Activated CD4-positive, alpha-beta T cell treated with anti-CD3 and anti-CD28 coated beads for 48 hours (primary cell): ENCODE measurements at places on chromosomes 5 and 9.
A peak's percentile ranks its signal among the peaks of the same experiment; 100 is the strongest.

DNA sequence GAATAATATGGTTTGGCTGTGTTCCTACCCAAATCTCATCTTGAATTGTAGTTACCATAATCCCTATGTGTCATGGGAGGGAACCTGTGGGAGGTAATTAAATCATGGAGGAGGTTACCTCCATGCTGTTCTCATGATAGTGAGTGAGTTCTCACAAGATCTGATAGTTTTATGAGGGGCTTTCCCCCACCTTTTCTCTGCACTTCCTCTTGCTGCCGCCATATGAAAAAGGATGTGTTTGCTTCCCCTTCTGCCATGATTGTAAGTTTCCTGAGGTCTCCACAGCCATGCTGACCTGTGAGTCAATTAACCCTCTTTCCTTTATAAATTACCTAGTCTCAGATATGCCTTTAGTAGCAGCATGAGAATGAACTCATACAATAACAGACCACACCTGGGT is 63.7 kb upstream of the PRR16 start:
- no peak for DNase-seq

- DNase-seq, result no peak
Measured at GRCh38 chr5:115573133-115573532, 28.6 kb upstream of the FEM1C start.

GRCh38 chr9:107397076-107398044 is 92.2 kb downstream of the KLF4 start:
- DNase-seq, result no peak

- no peak for DNase-seq
Measured at GRCh38 chr5:13331585-13331984, 612.9 kb downstream of the DNAH5 start.

GRCh38 chr5:77743181-77743580 is 33.0 kb downstream of the TBCA start:
- DNase-seq, result no peak

- DNase-seq, result no peak
Measured at GRCh38 chr5:160930406-160930805, 78.4 kb upstream of the ATP10B start.

GRCh38 chr9:17622141-17622540 is 43.3 kb downstream of the SH3GL2 start:
- no peak for DNase-seq

GRCh38 chr9:5957166-5957565 is 58.3 kb downstream of the RANBP6 start:
- DNase-seq, result no peak

DNA sequence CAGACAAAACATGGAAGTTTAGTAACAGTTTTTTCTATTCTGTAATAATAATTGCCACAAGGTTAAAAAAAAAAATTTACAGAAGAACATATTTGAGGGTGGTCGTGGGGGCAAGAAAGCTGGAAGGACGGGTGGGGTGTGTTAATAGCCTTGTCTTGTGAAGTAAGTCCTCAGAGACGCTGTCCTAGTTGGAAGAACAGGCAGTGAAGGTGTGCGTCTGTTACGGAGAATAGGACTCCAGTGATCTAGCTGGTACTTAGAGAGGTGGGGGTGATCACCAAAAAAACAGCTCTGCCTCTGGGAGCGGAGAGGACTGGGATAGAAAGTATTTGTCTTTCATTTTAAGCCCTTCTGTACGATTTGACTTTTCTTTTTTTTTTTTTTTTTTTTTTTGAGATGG is 17.7 kb downstream of the ABL1 start:
- DNase-seq, result no peak

DNA sequence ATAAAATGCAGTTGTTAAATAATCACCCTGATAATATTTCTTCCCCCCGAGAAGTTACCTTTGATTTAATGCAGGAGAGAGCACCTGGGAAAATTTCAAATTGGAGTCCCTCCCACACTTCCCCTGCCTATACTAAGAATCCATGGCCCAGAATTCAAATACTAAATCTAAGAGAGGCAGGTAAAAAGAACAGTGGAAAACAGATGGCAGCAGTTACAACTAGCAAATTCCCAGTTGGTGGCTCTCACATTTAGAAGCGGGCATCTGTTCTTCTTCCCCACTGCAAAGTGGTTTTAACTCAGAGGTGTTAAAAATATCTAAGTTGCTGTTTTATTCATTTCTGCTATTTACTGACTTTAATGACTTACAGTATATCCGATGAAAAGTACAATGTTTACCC is 210.4 kb upstream of the ELAVL2 start:
- DNase-seq, result no peak

DNA sequence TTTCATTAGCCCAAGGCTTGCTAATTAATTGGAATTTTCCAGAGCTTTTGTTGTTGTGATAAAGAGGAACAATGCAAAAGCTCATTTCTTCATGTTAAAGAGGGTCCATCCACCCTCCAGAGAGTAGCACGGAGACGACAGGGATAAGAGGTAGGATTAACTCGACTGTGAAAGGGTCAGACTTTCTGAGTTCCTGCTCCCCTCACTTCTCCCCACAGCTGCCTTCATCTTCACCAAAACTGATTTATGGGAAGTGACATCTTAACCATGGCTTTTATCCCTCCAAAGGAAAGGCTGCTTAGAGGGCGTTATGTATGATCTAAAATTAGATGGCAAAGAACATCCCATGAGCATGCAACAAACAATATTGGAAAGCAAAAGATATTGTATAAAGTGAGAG is 135.5 kb downstream of the GLIS3 start:
- DNase-seq, result no peak

DNA sequence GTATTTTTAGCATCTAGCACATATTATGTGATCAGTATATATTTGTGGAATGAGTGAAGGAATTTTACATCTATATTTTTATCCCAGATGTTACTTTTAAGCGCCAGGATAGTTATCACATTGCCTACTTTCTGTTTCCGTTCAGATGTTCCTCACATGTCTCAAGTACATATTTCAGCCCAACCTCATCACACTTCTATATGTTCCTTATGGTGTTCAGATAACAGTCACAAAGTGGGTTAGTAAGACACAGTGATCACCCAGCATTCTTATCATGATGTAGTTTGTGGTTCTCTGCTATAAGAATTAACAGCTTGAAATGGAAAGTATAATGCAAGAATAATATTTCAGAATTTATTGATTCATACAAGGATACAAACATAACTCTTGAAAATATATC is 170.0 kb upstream of the RASA1 start:
- DNase-seq, result no peak

GRCh38 chr5:62640446-62640845 is 61.8 kb downstream of the LRRC70 start:
- no peak for DNase-seq

DNA sequence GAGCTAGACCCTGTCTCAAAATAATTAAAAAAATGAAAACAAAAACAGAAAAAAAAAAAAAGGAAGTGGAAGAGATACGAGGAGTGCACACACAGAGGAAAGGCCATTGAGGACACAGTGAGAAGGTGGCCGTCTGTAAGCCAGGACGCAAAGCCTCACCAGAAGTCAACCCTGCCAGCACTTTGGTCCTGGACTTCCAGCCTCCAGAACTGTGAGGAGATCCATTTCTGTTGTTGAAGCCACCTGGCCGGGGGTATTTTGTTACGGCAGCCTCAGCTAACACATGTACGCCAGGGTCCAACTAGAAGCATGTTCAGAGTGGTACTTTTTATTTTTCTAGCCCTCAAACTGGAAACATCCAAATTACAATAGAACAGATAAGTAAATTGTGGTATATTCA is 21.8 kb downstream of the SLC35D2 start:
- no peak for DNase-seq

- no peak for DNase-seq
Measured at GRCh38 chr5:30209755-30210154, 983.7 kb upstream of the CDH6 start.

GRCh38 chr9:122382901-122383850 is 12.4 kb downstream of the PTGS1 start:
- no peak for DNase-seq

GRCh38 chr9:14526504-14526903 is 166.7 kb downstream of the ZDHHC21 start:
- DNase-seq, result no peak

GRCh38 chr9:100573655-100574260 is 4.1 kb upstream of the CAVIN4 start:
- DNase-seq, result no peak

DNA sequence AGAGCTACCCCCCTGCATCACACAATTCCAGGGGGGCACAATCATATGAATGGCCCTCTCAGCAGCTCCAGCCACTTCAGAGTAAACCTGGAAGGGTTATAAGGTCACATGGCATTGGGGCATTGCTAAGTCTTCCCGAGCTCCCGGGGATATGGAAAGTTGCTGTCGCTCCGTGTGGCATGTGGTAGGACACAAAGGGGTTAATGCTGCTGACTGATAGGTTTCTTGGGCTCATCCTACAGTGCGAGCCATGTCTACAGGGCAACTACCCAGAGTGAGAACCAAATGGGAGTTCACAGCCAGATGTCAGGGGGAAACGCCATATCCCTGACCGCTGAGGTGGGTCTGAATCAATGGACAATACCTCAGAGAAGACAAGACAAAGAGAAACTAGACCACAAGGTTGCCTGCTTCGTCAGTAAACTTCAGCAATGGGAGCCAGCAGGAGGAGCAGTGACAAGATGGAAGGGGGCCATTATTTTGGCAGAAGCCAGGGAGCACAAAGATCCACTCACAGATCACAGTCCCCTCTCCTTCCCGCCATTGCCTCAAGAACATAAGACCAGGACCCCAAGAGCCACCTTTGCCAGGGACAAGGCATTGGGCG is 52.4 kb upstream of the SHISAL2B start:
- DNase-seq, result no peak

DNA sequence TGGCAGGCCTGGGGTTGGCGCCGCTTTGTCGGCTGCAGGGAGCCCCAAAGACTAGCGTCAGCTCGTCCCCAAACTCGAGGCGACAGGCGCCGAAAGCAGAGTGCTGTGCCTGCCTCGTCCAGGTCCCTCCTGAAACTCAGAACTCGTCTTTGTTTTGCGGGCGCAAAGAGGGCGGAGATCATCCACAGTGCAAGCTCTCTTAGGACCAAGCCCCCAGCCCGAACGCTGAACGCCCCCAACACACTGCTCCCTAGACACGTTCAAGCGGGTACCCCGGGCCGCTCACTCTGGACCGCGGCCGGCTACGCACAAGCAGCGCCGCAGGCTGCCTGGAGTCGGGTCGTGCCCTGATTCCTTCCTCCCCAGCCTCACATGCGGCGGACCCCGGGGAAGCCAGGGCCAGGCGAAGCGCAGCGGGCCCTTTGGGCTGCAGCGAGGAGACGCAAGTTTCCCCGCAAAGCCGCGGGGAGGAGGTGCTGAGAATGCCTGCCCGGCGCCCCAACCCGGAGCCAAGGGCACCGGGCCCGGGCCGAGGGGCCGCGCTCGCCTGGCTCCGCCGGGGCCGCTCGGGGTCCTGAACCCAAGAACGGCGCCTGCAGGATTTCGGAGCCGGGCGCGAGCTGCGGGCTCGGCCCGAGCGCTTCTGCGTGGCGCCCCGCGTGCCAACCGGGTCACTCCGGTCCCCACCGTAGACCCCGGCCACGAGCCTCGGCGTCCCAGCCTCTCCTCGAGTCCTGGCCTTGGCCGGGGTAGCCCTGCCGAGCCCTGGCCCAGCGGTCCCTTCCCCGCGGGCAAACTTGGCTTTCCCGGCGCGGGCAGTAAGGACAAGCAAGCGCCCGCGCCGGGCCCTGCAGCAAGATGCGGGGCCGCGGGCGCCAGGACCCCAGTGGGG is 738 bp downstream of the FSTL4 start:
- peak; percentile 13 for DNase-seq

DNA sequence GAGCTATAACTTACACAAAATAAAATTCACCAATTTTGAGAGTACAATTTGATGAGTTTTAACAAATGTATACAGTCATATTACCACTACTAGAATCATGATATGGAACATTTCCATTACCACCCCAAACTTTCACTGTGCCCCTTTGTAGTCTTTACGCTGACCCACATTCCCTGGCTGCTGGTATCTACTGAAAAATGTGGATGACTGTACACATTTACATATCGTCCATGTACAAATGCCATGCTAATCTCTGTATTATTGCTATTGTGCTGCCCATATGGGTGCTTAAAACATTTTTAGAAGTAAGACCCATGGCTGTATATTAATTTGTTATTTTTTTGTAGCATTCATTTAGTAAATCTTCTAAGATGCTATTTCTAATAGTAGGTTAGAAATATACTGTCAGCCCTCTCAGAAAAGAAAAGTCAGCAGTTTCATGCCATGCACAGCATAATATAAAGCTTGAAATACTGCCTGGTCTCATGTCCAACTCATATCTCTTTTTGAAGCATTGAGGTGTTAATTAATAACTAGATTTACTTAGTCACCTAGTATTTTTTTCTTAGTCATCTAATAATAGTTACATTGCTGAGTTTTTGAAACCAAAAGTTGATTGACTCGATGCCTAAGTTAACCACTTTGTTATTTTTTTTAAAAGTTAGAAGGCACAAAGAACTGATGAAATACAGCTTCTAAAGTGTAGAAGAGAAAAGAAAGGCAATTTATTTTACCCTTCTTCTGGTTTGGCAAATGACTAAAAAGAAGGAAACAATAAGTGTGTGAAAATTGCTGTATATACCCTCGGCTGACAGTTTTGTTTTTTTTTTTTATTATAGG is 188.3 kb upstream of the MEF2C start:
- DNase-seq, result no peak
